Effector memory CD4-positive, alpha-beta T cell (primary cell): ENCODE measurements at places on chromosomes 13 and 19.

DNA sequence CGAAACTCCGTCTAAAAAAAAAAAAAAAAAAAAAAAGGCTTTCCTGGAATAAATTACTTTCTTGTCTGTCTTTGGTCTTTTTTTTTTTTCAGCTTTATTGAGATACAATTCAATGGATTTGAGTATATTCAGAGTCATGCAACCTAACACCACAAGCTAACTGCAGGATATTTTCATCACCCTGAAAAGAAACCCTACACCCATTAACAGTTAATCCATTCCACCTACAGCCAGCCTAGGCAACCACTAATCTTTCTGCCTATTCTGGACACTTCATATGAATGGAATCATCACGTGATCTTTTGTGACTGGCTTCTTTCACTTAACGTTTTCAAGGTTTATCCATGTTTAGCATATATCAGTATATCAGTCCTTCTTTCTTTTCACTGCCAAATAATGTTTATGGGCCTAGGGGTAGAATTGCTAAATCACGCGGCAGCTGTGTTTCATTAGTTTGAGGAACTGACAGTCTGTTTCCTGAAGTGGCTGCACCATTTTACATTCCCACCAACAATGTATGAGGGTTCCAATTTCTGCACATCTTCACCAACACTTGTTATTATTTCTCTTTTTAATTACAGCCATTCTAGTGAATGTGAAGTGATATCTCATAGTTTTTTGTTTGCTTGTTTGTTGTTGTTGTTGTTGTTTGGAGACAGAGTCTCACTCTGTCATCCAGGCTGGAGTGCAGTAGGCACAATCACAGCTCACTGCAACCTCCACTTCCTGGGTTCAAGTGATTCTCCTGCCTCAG, 19.9 kb downstream of the LRFN3 start:
- DNase-seq = no peak

- no peak for DNase-seq
These were observed 21.9 kb downstream of the CCL25 start for GRCh38 chr19:8074501-8074900.

DNA sequence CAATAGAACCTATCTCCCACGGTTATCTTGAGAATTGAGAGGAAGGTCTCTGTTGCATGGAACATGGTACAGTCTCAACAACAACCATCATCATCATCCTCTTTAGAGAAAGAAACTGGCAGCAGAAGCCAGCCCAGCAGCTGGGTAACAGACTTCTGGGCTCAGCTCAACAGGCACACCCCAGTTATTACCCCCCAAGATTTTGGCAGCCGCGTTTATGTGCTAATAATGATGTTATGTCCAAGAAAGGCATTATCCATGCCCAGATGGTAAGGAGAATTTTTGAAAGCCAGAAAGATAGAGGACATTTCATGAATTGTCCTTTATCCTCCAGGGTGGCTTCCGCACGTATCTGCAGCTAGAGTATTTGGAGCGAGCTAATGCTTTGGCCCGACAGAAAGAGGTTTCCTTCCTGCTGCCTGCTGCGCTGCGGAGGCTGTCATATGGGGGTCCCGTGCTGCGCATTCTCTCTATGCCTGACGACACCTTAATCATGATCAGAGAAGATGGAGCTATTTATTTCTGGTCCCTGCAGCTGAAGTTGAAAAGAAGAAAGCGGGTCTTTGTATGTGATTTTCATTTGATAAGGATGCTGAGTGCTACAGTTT, 89.9 kb downstream of the TEX26 start:
- DNase-seq = no peak

DNA sequence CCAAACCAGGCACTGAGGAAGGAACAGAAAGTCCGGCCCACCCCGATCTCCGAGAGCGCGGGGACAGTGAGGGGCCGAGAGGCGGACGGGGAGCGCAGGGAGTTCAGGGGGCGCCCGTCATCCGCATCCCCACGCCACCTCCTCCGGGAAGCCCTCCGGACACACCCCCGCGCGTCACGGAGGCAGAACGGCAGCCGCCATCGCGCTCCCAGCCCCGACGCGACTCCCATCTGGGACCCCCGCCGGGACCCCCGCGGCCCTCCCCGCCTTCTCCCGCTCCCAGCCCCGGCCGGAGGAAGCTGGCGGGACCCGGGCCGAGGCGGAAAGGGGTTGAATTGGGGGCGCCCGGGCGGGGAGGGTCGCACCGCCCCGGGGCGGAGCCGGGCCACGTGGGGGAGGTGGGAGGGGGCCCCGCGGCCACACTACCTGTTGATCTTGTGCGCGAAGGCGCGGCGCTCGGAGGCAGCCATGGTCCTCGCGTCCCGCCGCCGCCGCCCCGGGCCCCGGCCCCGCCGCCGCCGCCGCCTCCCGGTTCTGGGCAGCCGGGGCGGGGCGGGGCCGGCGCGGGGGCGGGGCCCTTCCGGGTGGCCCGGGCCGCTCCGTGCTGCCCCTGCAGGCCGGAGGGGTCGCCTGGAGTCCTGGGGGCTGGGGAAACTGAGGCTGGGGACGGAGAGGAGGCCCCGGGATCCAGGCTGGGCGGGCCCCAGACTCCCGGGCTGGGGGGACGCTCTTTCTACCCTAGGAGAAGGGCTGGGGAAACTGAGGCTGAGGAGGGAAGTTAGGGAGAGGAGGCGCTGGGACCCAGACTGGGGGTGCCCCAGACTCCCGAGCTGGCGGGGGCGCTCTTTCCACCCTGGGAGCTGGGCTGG, at the start of gene DOCK6:
TSS of gene DOCK6 (minus strand) at position 554 of the 869 bp plus-strand sequence. CDS start at position 470, 84 bp downstream.
- DNase-seq = no peak

- no peak for DNase-seq
These were observed 7.2 kb downstream of the ADGRE2 start for GRCh38 chr19:14770944-14771839.

DNA sequence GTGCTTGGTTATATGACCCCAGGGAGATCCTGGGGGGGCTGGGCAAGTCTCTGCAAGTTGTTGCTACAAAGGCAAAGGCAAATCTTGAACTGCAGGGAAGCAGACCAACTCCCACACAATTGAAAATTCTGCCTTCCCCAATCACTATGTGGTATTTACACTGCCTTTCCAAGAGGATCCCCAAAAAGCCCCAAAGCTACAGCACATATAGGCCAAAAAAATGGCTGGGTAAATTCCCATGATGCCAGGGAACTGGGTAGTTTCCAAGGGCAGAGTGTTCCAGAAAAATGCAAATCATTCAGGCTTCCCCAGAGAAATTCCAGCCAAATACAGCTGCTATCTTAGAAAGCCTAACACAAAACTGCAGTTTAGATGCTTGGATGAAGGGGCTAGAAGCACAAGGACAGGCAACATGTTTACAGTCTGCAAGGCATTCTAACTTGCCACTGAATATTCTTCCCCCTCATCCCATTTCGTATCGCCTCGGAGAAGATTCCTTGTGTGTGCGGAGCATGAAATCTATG, 6.2 kb downstream of the FOXO1 start:
- no peak for DNase-seq

GRCh38 chr19:4197228-4197624, 14.7 kb downstream of the ANKRD24 start:
- DNase-seq = no peak
